Fibroblast of lung (primary cell): ENCODE measurements at places on chromosomes 3 and 15. TPM values are rescaled to one million over a fixed set of nuclear protein-coding genes. Genes with fewer than 3 reads are reported as not detected.

DNA sequence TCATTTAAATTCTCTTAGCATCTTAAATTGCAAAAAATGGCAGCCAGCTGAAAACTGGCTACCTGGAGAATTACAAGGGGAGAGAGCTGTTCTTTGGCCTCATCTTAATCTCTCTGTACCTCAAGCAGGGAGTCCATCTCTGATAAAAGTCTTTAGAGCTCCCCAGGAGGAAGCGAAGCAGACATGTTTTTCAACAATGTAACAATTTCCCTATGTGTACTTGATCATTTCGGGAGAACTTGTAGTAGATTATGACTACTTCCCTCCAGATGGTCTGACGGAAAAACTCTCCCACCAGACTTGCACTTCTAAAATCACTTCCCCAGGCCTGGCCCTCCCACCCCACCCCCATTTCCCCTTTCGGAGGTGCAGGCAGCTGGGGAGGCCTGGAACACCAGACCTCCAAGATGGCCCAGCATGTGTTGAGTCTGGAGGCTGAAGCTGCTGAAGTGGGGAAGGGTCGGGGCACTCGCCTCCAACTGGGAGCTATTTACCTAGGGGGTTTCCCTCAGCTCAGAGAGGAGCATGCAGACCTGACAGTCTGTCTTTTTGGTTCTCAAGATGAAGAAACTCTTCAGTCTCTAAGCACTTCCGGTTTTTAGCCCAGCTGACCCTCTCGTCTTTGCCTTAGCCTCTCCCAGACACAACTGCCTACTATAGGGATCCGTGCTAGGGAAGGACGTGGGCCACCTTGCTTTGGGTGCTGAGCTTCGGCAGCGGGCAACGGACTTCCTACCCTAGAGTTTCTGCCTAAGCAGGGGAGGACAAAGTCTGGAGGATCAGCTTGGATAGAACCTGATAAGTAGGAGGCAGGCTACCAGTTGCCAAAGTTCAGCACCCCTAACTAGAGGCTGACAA lies 164.0 kb upstream of the TBL1XR1 start:
- H3K36me3 ChIP-seq, result no peaks in the 10 kb centered on the region
- no peaks in the 10 kb centered on the region for H3K27me3 ChIP-seq
- DNase-seq, result no peak
- no peak overlapping the region for H3K4me3 ChIP-seq

- no peaks in the 10 kb centered on the region for H3K27me3 ChIP-seq
- H3K36me3 ChIP-seq, result no peaks in the 10 kb centered on the region
- H3K4me3 ChIP-seq, result no peak overlapping the region
- no peak for DNase-seq
Measured at GRCh38 chr3:66860771-66861170, 137.3 kb upstream of the KBTBD8 start.

MYLK gene
- 740 and 941 TPM in 2 replicates for total RNA-seq

GRCh38 chr3:171950373-171950772 lies 89.0 kb upstream of the FNDC3B start:
- no peak overlapping the region for H3K4me3 ChIP-seq
- no peaks in the 10 kb centered on the region for H3K36me3 ChIP-seq
- no peaks in the 10 kb centered on the region for H3K27me3 ChIP-seq
- peak; percentile 62 for DNase-seq

KNG1 gene
- total RNA-seq, result not detected in 2 replicates

GRCh38 chr3:195241592-195242355 lies 29.2 kb downstream of the XXYLT1 start:
- H3K27me3 ChIP-seq, result no peaks in the 10 kb centered on the region
- peaks cover 2% of the 10 kb centered on the region for H3K4me1 ChIP-seq
- no peak overlapping the region for H3K4me3 ChIP-seq
- H3K36me3 ChIP-seq, result no peaks in the 10 kb centered on the region

FAM219B gene
- 40.6 and 53.8 TPM in 2 replicates for total RNA-seq

- H3K27ac ChIP-seq, result no peak overlapping the region
- H3K4me3 ChIP-seq, result no peak overlapping the region
- H3K36me3 ChIP-seq, result no peaks in the 10 kb centered on the region
- peaks cover 7% of the 10 kb centered on the region for H3K27me3 ChIP-seq
- H3K4me1 ChIP-seq, result no peaks in the 10 kb centered on the region
- no peak for DNase-seq
Measured at GRCh38 chr15:58167095-58167691, 29.0 kb downstream of the AQP9 start.

DNA sequence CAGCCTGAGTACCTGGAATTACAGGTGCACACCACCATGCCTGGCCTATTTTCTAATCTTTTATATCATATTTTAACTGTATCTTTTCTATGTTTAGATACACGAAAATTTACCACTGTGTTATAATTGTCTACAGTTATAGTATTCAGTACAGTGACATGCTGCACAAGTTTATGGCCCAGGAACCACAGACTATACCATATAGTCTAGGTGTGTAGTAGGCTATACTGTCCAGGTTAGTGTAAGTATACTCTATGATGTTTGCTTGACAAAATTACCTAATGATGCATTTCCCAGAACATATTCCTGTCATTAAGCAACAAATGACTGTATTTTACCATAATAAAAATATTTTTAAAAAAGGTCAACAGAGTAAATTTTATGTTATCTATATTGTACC lies 5.5 kb downstream of the LRRFIP2 start:
- peaks cover 11% of the 10 kb centered on the region for H3K4me1 ChIP-seq
- no peak overlapping the region for H3K4me3 ChIP-seq
- no peak for DNase-seq
- no peaks in the 10 kb centered on the region for H3K27me3 ChIP-seq
- no peak overlapping the region for H3K27ac ChIP-seq

- no peak overlapping the region for H3K27ac ChIP-seq
- no peaks in the 10 kb centered on the region for H3K27me3 ChIP-seq
- H3K4me3 ChIP-seq, result no peak overlapping the region
Measured at GRCh38 chr3:172213904-172214303, 174.5 kb downstream of the FNDC3B start.

GRCh38 chr15:74680456-74680855 lies 15.4 kb downstream of the EDC3 start:
- no peaks in the 10 kb centered on the region for H3K27me3 ChIP-seq
- H3K27ac ChIP-seq, result no peak overlapping the region
- H3K36me3 ChIP-seq, result peaks cover 2% of the 10 kb centered on the region
- no peak for DNase-seq
- H3K4me3 ChIP-seq, result no peak overlapping the region
- no peaks in the 10 kb centered on the region for H3K4me1 ChIP-seq

- H3K4me3 ChIP-seq, result no peak overlapping the region
- H3K4me1 ChIP-seq, result no peaks in the 10 kb centered on the region
- no peaks in the 10 kb centered on the region for H3K36me3 ChIP-seq
- no peak for DNase-seq
Measured at GRCh38 chr3:143720381-143720780, 127.9 kb downstream of the SLC9A9 start.

GRCh38 chr3:13881536-13882410 lies 1.9 kb upstream of the WNT7A start:
- H3K4me3 ChIP-seq, result no peak overlapping the region
- H3K4me1 ChIP-seq, result no peaks in the 10 kb centered on the region
- H3K36me3 ChIP-seq, result no peaks in the 10 kb centered on the region
- peaks cover 24% of the 10 kb centered on the region for H3K27me3 ChIP-seq

GRCh38 chr15:20376872-20377271 lies 164.7 kb downstream of the GOLGA6L6 start:
- H3K27ac ChIP-seq, result no peak overlapping the region
- H3K27me3 ChIP-seq, result no peaks in the 10 kb centered on the region
- H3K4me3 ChIP-seq, result no peak overlapping the region
- no peak for DNase-seq
- no peaks in the 10 kb centered on the region for H3K4me1 ChIP-seq
- no peaks in the 10 kb centered on the region for H3K36me3 ChIP-seq

DNA sequence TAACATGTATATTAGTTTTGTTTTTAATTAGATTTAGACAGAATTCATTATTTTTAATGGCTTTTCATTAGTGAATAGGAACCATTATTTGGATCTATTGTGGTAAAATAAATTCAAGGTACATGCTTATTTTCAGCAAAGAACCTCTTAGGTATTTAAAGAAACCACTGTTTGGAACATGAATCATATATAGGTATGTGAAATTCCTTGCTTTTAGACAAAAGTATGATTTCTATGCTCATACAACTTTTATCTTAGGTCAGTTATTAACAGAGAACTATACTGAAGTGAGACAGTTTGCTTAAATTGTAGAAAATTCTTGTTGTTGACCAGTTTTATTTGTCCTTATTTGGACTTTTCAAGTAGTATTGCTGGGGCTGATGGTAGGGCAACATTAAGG lies 389.9 kb downstream of the FEZF2 start:
- no peak overlapping the region for H3K4me3 ChIP-seq
- H3K4me1 ChIP-seq, result peaks cover 5% of the 10 kb centered on the region
- no peaks in the 10 kb centered on the region for H3K36me3 ChIP-seq
- no peak overlapping the region for H3K27ac ChIP-seq

DNA sequence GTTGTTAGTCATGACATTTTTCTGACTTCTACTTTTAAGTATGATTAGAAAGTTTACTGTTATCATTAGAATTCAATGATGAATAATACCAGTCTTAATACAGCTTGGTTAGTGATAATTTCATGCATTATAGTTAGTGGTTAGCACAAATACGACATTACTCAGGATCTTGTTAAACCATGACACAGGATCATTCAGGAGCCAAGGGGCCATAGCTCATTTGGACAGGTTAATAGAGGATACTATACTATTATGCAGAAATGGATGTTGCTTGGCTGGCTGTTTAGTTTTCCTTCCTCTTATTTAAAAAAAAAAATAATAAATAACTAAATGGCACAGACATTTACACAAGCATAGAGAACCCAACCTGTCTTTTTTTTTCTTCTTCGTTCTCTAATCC lies 55.5 kb downstream of the NSUN3 start:
- no peaks in the 10 kb centered on the region for H3K27me3 ChIP-seq
- H3K4me3 ChIP-seq, result no peak overlapping the region
- H3K36me3 ChIP-seq, result no peaks in the 10 kb centered on the region

- H3K4me3 ChIP-seq, result peak overlapping the region; percentile 9
- DNase-seq, result no peak
- no peak overlapping the region for H3K27ac ChIP-seq
- H3K27me3 ChIP-seq, result no peaks in the 10 kb centered on the region
- H3K4me1 ChIP-seq, result no peaks in the 10 kb centered on the region
Measured at GRCh38 chr15:75817138-75817935, 25.9 kb upstream of the UBE2Q2 start.

PLSCR2 gene
- 0.17 TPM in 1 of 2 replicates, not detected in the other for total RNA-seq

CD80 gene
- total RNA-seq, result under 0.01 TPM in 2 replicates

DNA sequence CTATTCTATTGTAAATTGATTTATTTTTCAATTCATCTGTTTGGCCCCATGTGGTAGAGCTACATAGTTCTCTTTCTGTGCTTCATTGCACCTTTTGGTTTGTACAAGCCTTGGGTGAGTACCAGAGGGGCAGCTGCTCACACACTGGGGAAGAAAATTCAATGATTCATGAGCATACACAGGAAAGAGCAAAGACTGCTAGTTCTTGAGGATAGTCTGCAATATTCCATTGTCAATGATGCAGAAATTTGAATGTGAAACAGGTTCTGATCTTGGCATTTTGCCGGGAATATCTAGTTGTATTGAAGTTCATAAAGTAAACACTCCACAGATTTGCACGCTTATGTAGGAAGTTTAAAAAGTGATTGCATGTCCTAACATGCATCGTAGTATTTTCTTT lies 304.6 kb downstream of the NAALADL2 start:
- H3K27ac ChIP-seq, result no peak overlapping the region
- H3K4me3 ChIP-seq, result no peak overlapping the region
- DNase-seq, result peak; percentile 49
- no peaks in the 10 kb centered on the region for H3K36me3 ChIP-seq
- H3K4me1 ChIP-seq, result no peaks in the 10 kb centered on the region

DNA sequence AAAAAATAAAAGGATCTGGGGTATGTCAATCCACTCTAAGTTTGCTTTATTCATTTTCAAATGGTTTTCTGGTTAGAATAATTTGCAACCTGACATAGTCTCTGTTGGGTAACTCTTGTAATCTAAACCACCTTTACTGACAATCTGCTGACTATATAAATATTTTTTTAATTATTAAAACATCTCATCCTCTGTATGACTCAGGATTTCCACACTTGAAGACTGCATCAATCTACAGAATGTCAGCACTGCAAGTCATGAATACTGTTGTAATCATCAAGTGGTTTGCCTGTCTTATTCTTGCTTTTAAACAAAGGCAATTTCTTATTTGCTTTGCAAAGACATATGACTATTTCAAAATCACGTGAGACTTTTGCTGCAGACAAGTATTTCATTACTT lies 42.1 kb downstream of the VGLL3 start:
- no peak overlapping the region for H3K27ac ChIP-seq
- no peaks in the 10 kb centered on the region for H3K27me3 ChIP-seq
- peak; percentile 84 for DNase-seq
- H3K4me1 ChIP-seq, result peaks cover 14% of the 10 kb centered on the region
- no peak overlapping the region for H3K4me3 ChIP-seq
